Smooth muscle cell of the brain vasculature (primary cell): ENCODE measurements at places on chromosomes 12 and 14.

GRCh38 chr12:91511795-91512420, 329.3 kb upstream of the DCN start:
- no peak for DNase-seq

DNA sequence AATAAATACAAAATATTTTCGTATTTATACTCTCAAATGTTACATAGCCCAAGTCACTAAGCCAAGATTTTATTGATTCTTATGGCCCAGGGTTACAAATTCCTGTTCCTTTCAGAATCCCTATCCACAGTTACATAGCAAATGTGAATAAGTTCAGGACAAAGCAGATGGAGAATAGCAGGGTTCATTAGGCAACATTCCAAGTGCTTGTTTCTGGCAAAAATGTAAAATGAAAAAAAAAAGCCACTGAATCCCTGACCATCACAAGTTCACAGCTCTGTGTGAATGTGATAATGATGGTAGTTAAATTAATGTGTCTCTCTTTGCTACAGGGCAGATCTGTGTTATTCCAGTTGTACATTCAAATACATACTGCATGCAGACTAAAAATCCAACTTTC, 74.6 kb downstream of the KCNC2 start:
- no peak for DNase-seq

DNA sequence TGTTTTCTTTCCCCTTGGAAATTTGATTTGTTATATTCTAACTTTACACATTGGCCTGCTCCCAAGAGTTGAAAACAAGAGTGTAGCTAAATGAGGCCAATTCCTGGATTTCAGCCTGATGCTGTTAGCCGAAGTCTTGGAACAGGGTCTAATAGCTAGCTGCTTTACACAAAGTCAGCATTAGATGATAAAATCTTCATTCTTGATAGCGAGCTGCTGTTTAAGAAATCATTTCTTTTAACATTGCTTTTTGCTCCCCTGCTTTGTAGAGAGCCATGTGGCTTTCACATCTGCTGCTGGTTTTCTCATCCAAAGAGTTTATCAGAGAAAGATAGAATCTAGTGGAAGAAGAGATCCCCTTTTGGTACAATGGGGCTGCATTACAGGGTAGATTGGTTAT, 22.3 kb downstream of the FBXW8 start:
- no peak for DNase-seq

DNA sequence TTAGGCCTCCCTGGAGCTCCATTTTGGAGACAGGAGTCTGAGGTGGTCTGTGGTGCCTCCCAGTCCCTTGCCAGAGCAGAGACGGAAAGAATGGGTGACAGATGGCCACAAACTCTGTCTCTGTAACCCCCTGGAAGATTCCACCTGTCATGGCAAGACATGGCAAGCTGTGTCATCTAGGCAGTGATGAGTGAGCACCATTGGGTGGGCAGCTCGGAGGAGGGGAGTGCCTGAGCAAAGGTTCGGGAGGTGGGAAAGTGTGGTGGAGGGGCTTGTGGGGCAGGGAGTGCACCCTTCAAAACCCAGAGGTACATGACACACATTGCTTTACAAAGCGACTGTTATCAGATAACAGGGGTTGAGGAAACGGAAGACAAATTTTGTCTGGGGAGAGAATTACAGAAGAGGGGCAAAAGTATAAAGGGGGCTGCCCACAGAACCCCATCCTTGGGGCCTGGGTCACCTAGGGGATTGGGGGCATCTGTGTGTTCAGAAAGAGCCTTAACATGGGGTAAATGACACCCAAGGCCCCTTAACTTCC, 3.5 kb downstream of the RIN3 start:
- no peak for DNase-seq

GRCh38 chr12:66633676-66634075, 45.2 kb downstream of the GRIP1 start:
- DNase-seq, result no peak

DNA sequence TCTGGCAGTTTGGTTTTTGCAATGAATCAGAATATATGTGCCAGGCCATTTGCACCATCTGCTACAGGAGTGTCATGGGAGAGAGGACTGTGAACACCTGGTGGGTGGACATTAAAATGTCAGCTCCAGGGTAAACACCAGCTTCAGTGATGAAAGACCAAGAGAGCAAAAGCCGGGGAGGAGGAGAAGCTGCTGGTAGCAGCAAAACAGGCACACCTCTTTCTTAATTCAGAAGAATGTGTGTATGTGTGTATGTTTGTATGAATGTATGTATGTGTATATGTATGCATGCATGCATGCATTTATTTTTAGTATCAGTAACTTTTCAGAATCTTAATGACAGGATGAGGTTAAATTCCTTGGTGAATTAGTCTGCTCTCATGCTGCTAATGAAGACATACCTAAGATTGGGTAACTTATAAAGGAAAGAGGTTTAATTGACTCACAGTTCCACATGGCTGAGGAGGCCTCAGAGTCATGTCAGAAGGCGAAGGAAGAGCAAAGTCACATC, 357.4 kb upstream of the PRICKLE1 start:
- DNase-seq, result no peak

- DNase-seq, result no peak
Observed at GRCh38 chr12:114685869-114686268, 1.9 kb upstream of the TBX3 start.

GRCh38 chr14:95052016-95052585, 105.2 kb downstream of the DICER1 start:
- DNase-seq, result no peak

- DNase-seq, result no peak
Observed at GRCh38 chr12:3165078-3165980, 88.2 kb downstream of the TSPAN9 start.

DNA sequence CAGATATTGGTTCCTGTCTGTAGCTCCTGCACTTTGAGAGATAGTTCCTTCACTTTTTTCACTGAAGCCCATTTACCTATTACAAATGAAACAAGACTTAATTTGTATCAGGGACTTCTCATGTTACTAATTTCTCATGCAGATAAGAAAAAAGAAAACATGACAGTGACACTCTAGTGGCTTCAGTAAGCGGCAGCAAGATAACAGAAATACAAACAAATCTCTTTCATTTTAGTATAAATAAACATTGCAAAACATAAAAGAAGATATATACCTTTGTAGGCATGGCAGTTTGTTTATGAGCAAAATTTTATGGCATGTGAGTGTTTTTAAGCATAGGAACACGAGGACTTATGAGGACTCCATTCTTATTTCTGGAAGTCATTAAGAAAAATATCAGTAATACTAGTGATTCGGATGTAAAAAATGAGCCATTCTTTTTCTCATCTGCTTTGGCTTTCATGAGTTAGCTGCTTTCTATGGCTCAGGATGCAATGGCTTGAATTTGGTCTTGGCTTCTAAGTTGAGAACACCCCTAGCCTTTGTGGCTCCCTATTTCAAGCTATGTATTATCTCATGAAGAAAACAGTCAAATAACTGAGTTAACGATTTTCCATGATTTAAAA, 310.1 kb upstream of the RGS6 start:
- no peak for DNase-seq

DNA sequence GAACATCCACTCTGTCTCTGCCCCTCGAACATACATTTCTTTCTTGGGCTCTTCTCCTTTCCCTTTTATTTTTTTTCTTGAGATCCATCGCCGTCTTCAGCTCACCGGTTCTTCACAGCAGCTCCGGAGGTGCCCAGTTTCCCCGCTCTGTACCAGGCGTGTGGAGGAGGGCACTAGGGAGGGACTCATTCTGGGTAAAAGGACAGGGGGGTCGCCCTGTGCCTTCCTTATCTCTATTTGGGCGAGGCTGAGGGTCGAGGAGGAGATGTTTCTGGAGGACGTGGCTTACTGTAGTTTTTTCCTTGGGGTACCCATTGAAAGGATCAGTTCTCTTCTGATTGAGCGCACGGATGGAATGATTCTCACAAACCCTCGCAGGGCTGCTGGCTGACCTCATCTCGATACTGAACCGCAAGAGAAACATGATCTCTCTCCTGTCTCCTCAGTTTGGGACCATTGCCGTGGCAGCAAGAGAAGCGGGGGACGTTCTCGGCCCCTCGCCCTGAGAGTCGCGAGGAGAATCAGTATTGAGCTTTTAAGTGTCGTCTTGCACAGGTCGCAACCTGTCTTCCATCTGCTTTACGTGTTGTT, 386 bp downstream of the LIN52 start:
- DNase-seq, result no peak
